Stimulated activated CD8-positive, alpha-beta memory T cell treated with anti-CD3 and anti-CD28 coated beads, Interleukin-2, amount 100 ng/mL, for 48 hours (primary cell): ENCODE measurements at places on chromosomes 6 and 20.

DNA sequence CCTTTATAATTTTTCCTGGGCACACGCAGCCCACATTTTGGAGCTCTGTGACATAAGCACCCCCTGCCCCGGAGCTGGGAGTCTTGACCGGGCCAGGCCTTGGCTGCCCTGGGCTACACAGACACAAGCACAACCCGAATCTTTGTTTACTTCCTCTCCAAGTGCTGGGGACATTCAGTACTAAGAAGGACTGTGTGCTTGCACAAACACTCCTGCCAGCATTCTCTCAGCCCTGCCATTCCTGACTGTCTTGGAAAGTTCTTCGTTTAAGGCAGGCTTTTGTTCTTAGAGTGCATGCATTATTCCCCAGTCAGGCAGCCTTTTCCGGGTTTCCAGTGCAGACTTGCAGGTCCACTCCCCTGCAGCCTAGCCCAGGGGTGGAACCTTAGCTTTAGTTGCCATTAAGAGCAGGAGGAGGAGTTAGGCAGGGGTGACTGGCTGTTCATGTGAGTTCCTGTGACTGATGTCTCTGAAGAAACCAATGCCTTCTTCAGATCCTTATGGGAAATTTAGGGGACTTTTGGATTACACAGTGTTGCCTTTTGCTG, 28.6 kb downstream of the FOXO3 start:
- no peak for DNase-seq

DNA sequence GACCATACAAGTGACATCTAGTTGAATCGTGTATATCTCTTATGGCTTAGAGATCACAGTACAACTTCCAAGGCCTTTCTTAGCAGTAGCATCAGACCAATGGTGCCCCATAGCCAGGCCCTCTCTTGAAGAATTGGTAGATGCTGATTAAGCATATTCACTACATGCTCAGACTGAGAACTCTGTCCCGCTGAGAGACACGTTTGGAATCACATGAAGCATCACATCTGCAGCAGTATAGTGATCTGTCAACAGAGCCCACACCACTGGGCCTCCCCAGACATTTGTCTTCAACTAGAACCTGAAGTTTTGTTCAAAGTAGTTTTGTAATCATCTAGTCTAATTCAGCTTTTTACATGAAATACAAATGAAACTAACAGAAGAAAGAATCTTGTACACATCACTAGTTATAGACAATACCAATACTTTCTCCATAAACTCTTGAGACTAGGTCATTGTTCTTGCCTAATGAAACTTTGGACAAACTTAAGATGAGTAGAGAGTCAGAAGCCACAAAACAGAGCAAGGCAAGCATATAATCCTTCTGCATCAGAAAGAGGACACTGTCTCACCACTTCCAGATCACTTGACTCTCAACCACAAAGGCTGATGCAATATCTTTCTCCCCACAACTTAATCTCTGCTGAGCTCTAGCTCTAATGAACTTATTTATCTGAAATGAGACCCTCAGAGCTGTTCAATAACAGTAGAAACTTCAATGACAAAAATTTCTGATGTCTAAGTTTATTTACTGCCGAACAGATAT, 182.7 kb downstream of the TBX18 start:
- no peak for DNase-seq

DNA sequence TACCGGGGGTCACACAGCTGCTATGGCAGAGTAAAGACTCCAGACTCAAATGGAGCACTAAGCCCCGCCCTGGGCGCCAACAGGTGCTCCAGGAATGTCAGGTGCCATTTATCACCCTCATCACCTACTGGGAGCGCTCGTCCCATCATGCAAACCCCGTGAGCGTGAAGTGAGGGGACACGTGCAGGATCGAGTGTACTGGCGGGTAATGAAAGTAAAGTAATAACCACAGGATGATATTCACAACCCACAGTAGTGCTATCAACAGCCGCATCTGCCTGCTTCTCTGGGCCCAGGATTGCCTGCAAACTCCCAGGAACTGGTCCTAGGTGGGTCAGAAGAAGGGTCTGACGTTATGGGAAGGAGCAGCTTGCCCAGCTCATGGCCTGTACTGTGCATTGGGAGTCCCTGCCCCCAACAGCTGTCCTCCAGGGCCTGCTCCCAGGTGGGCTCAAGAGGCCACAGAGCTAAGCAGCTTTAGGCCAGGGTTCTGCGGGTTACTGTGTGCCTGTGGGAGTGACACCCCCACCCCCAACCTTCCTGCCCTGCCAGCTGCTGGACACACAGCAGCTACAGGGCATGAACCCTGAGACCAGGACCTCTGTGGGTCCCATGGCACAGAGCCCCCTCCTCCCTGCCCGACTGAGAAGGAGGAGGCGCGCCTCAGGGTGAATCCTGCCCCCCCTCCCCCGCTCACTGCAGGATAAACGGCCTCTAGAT, 120.5 kb upstream of the SULF2 start:
- DNase-seq: no peak

- no peak for DNase-seq
Observed at GRCh38 chr6:11407414-11407813, 130.1 kb upstream of the TMEM170B start.

GRCh38 chr20:25077610-25078169, 4.3 kb downstream of the VSX1 start:
- DNase-seq: no peak

DNA sequence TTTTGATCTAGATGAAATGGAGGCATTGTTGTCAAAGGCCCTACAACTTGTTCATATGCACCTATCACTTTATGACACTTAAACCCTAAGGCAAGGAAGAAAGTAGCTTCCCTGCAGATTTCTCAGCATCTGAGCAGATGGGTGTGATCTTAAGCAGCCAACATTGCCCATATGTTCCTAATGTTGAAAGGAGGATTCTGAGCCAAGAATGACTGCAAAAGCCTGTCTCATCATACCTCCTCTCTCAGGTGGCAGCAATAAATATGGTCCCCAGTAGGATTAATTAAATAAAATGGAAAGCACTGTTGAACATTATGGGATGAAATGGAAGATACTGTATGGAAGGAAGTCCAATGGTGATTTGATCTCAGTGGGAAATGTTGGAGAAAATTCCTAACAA, 538.1 kb upstream of the MAN1A1 start:
- no peak for DNase-seq

DNA sequence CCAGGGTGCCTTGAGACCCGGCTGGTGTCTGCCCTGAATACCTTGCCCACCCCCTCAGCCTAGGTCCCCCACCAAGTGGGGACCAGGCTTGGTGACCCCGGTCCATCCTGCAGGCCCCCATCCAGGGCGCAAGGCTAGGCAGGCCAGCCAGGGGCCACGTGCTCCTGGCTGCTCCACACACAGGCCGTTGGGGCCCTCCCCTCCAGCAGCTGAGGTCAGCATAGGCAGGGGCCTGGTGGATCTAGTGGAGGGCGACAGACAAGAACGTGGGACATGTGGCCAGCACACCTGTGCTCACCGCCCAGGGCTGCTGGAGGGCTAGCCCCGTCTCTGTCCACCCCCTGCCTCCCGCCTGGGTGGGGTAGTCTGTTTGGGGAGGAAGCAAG, 7.5 kb upstream of the HRH3 start:
- DNase-seq: no peak

DNA sequence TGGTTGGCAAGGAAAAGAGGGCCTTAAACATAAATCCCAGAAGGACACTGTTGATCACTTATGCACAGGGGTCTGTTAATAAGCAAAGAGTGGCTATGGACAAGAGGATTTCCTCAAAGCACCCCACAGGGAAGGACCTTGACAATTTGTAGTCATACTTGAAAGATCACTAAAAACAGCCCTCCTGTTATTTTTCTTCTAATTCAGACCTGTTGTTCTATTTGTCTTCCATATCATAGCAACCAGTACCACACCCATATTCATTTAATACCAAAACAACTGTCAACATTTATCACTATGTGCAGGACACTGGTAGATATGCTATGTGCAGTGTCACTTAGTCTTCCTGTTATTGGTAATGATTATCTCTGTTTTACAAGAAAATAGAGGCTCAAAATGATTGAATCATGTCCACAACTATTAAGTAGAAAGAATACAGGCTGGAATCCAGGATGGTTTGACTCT, 3.2 kb upstream of the DYNLRB1 start:
- DNase-seq: no peak

DNA sequence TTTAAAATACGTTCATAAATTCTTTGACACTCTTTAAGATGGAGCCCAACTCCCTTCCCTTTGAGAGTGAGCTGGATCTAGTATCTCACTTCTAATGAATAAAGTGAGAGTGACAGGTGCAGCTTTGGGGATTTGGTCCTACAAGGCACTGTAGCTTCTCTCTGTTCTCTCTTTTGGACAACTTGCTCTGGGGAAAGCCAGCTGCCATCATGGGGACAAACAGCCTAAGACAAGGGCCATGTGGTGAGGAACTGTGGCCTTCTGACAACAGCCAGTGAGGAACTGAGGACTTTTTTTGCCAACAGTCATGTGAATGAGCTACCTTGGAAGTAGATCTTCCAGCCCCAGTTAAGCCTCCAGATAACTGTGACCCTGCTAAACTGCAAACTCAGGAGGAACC, 272.8 kb upstream of the AGPAT4 start:
- DNase-seq: no peak
